ENCODE measurements at places on chromosomes 1 and 21. TPM values are rescaled to one million over a fixed set of nuclear protein-coding genes. Genes with fewer than 3 reads are reported as not detected.

MAP10 gene
- total RNA-seq: 2.0 TPM

MFSD2A gene
- 1.6 TPM for total RNA-seq

SPRR4 gene
- total RNA-seq: not detected

CD53 gene
- total RNA-seq: not detected

CDK11B gene
- 7.7 TPM for total RNA-seq

SPRR1B gene
- total RNA-seq: not detected

SLC25A24 gene
- total RNA-seq: 50.3 TPM

NVL gene
- total RNA-seq: 18.9 TPM

ATP1A2 gene
- not detected for total RNA-seq

EDARADD gene
- not detected for total RNA-seq

GTF2B gene
- total RNA-seq: 31.0 TPM

OR10Z1 gene
- not detected for total RNA-seq

C4BPB gene
- 0.10 TPM for total RNA-seq

ZBTB18 gene
- total RNA-seq: 43.1 TPM

DDR2 gene
- 16.7 TPM for total RNA-seq

KLHDC9 gene
- 0.86 TPM for total RNA-seq

RSPO1 gene
- not detected for total RNA-seq

SAMD13 gene
- 2.4 TPM for total RNA-seq

TBX19 gene
- 0.98 TPM for total RNA-seq

CD160 gene
- total RNA-seq: not detected

PLD5 gene
- not detected for total RNA-seq

TMEM52 gene
- 0.65 TPM for total RNA-seq

FAM131C gene
- total RNA-seq: 0.38 TPM

GPR3 gene
- total RNA-seq: 0.98 TPM

PDC gene
- not detected for total RNA-seq

FAM72C gene
- total RNA-seq: 0.33 TPM

NPR1 gene
- 11.7 TPM for total RNA-seq

C1orf53 gene
- total RNA-seq: 1.3 TPM

SNRNP40 gene
- total RNA-seq: 109 TPM

IRF6 gene
- 2.9 TPM for total RNA-seq

MIER1 gene
- 33.0 TPM for total RNA-seq

GDAP2 gene
- 25.5 TPM for total RNA-seq

KCNAB2 gene
- 2.4 TPM for total RNA-seq

OR2T29 gene
- not detected for total RNA-seq

POU3F1 gene
- total RNA-seq: not detected

NUDT4B gene
- 131 TPM for total RNA-seq

GJC2 gene
- total RNA-seq: 3.3 TPM

EFNA1 gene
- total RNA-seq: 125 TPM

IL20 gene
- not detected for total RNA-seq

C2CD4D gene
- total RNA-seq: not detected

TFF2 gene
- total RNA-seq: not detected

LAX1 gene
- 0.10 TPM for total RNA-seq

C8A gene
- not detected for total RNA-seq

PLEKHN1 gene
- total RNA-seq: 0.65 TPM

PADI4 gene
- not detected for total RNA-seq

SLAMF9 gene
- not detected for total RNA-seq

TNFAIP8L2 gene
- not detected for total RNA-seq

OR2C3 gene
- total RNA-seq: not detected

APOBEC4 gene
- total RNA-seq: not detected

OLIG2 gene
- total RNA-seq: not detected
